Fibroblast of the aortic adventitia (primary cell): ENCODE measurements at places on chromosomes 12 and 14. TPM values are rescaled to one million over a fixed set of nuclear protein-coding genes. Genes with fewer than 3 reads are reported as not detected.

DNA sequence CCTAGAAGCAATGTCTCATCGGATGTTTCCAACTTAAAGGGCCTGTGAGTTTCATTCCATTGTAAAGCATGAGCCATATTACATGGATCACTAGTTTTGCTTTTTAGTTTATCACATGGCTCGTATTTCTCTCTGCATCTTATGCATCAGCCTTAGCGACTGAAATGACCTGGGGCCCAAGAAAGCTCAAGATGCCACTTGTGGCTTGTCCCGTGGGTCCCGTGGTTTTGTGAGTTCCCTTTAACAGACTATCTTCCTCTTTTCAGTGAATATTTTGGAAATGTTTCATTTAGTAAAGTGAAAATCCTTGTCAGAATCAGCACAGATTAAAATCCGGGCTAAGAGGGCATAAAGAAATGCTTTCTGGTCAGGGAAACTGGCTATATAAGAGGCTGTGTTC lies 86.2 kb upstream of the PPM1H start:
- no peak for DNase-seq

DNA sequence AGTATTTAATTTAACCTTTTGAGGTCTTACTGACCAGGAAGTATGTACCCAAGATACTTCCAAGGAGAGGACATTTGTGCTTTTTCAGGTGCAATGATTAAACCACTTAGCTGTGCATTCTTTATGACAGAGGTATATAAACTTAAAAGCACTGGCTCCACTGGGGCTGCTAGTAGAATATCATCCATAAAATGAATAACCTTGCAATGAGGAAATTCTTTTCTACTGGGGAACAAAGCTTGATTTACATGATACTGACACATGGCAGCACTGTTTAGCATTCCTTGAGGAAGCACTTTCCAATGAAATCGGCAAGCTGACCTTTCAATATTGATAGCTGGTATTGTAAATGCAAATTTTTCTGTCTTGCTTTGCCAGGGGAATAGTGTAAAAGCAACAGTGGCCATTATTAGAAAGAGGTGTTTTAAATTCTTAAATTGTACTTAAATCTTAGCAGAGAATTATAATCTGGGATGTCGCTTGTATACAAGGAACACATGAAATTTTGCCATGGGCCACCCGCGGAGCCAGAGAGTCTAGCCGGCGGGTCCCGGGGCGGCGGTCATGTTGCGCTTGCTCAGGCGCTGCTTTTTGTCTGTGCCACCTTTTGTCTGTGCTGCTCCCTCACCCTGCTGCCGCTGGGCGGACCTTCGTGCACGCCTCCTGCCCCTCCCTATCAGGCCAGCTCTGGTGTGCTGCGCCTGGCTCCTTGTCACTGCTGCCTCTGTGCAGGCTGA lies 20.9 kb upstream of the BLTP3B start:
- DNase-seq = peak; percentile 48

GRCh38 chr14:69535230-69535848 lies 39.3 kb downstream of the CCDC177 start:
- peak; percentile 66 for DNase-seq

Gene GDF3
- not detected in 2 replicates for total RNA-seq

Gene WBP11
- total RNA-seq = 6.3 and 15.9 TPM in 2 replicates
